ENCODE measurements at places on chromosomes 16 and 17.

DNA sequence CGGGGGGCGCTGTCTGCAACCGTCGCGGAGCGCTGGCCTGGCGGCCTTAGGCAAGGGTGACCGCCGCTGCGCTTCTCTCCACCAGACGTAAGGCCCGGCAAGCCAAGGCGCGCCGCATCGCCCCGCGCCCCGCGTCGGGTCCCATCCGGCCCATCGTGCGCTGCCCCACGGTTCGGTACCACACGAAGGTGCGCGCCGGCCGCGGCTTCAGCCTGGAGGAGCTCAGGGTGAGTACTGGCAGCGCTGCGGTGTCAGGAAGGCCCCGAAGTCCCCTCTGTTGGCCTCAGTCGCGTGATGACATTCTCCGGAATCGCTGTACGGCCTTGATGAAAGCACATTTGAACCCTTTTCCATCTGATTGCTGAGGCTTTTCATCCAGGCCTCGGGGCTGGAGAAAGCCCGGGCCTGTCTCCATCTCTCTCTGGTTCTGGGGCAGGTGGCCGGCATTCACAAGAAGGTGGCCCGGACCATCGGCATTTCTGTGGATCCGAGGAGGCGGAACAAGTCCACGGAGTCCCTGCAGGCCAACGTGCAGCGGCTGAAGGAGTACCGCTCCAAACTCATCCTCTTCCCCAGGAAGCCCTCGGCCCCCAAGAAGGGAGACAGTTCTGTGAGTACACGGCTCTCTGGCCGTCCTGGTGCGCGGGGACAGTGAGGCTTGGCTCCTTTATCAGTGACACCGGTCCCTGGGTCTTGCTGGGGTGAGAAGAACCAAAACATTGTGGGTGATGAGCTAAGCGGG is 831 bp downstream of the RPL13 start:
- DNase-seq: no peak

- DNase-seq: no peak
These were observed 12.5 kb upstream of the SLC4A1 start for GRCh38 chr17:44280392-44280937.

DNA sequence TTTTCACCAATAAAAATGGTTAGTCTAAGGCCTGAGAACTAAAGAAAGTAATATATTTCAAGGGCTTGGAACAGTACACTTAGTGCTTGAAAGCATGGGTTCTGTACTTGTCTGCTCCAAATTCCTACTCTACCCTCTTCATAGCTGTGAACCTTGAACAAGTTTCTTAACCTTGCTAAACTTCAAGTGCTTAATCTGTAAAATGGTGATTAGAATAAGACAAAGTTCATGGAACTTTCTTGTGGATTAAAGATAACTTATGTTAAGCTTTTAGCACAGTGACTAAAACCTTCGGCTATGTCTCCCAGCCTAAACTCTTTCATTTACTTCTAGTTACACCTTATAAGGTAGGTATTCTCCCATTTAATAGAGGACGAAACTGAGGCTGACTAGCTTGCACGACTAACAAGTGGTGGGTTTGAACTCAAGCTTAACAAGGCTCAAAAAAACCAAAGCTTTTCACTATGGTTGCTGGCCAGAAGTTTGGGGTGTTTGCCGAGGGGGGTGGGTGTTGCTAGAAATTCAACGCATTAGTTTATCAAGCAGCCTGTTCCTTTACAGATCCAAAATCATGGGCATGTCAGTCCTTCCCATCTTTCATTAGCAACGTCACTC is 28.8 kb downstream of the CDRT4 start:
- DNase-seq: no peak

DNA sequence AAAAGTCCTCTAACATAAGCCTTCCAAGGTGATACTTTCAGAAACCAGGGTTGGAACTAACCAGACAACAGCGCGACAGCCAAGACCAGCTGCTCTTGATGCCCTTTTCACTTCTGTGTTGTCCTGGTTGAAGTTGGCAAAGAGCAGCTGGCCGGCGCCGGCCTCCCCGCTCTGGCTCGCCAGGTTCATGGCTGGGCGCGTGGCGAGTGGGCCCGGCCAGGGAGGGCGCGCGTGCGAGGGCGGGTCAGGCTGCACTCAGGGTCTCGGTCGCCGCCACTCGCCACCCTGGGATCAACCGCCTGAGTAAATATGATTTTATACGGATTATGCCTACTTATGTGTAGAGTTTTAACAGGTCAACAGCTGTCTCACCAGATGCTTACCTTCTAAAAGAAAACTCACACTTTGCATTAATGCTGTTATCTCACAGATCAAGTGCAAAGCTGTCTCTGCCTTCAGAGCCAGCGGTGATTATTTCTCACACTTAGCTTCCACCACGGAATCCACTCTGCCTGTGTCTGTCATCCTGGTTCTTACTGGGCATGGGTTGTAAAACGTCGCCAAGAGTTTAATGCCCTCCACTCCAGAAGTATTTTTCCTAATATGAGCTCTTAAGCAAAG is 13.5 kb downstream of the KCTD2 start:
- no peak for DNase-seq

GRCh38 chr17:78416791-78417530 is 38.5 kb downstream of the PGS1 start:
- no peak for DNase-seq

GRCh38 chr16:54128629-54129234 is 157.9 kb downstream of the IRX3 start:
- DNase-seq: no peak

DNA sequence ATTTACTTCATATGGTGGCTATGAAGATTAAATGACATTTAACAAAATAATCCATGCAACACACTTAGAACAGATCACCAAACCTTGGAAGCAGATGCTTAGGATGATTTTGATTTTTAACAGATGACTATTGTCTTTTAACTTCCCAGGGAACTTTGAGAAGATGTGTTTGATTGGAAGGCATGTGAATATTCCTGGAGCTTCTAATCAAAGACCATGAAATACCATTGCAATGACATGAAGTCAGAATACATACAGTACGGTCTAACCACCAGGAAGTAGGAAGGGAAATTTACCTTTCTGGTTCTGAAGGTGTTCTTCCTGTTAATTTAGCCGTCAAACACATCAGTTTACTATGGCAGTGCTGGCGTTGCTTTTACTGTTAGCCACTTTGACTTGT is 414.9 kb downstream of the TMEM114 start:
- DNase-seq: no peak

DNA sequence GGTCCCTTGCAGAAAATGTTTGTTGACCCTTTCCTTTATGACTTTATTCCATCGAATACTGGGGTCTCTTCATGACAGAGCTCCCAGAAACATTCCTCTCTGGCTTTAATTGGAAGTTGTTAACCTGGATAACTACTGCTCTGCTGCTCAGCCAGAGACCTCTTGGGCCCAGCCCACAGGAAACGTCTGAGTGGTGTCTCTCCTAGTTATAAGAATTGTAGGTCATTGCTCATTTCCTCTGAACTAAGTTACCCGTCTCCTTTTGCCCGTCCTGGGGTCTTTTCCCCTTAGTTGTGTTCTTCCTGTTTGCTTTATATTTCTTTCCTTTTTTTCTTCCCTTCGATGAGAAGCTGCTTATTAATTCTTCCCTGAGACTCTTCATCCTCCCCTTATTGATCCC is 9.0 kb downstream of the MAP2K6 start:
- DNase-seq: no peak

DNA sequence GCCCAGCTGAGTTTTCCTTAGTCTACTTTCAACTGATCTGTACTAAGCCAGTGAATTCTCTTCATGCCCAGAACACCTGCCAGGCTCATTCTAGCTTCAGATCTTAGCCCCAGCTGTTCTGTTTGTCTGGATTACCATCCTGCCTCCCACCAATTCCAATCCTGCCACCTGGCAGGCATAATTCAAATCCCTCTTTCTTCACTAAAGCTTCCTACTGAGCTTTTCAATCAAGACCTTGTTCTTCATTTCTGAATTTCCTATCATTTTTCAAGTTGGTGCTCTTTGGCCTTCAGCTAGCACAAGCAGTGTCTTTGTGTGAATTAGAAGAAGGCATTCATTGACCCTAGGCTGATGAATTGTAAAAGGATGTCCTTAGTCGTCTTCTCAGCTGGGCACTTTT is 357.6 kb downstream of the UTP18 start:
- no peak for DNase-seq

- DNase-seq: no peak
These were observed 609.4 kb upstream of the CDH5 start for GRCh38 chr16:65757064-65757463.

- DNase-seq: no peak
These were observed 20.7 kb upstream of the ADCY7 start for GRCh38 chr16:50245417-50246298.

GRCh38 chr17:57340160-57340981 is 84.0 kb downstream of the MSI2 start:
- no peak for DNase-seq

GRCh38 chr17:14621826-14622614 is 321.1 kb downstream of the HS3ST3B1 start:
- no peak for DNase-seq

- no peak for DNase-seq
These were observed 365.2 kb downstream of the C16orf95 start for GRCh38 chr16:86951831-86952598.

DNA sequence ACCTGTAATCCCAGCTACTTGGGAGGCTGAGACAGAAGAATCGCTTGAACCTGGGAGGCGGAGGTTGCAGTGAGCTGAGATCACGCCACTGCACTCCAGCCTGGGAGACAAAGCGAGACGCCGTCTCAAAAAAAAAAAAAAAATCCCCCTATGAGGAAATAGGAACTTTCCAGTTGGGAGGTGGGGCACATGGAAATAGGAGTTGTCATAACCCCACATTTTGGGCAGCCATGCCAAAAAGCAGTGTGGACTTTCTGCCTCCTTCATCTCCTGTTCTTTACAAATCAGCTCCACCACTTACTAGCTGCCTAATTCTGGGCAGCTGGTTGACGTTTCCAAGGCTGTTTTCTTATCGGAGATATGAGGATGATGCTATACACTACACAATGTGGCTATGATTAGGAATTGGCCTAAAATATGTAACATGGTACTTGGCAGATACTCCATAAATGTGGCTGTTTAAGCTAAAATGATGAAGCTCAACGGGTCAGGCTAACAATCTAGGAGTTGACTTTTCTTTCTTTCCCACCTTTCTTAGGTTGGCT is 21.5 kb upstream of the CCL5 start:
- no peak for DNase-seq

- no peak for DNase-seq
These were observed 1217.8 kb downstream of the CDH8 start for GRCh38 chr16:60818465-60818864.

DNA sequence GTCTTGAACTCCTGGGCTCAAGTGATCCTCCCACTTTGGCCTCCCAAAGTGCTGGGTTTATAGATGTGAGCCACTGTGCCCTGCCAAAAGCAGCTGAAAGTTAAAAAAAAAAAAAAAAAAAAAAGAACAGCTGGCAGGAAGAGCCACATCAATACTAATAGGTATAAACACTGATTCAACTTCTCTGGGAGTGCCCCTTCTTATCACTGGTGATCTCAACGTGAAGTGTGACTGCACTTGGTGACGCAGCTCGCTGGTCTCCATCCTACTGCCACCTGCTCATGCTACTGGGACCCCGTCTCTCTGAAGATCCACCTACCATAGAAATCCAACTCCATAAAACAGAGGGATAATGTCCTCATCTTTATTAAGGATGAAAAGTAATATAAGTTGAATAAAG is 40.8 kb downstream of the RNF157 start:
- DNase-seq: no peak

- DNase-seq: no peak
These were observed 4.9 kb upstream of the AATK start for GRCh38 chr17:81170727-81171494.

GRCh38 chr16:65119901-65120401 is 1.9 kb downstream of the CDH11 start:
- DNase-seq: no peak

GRCh38 chr17:37488607-37489196 is 989 bp upstream of the DUSP14 start:
- peak; percentile 68 for DNase-seq

GRCh38 chr16:65600046-65600445 is 478.2 kb upstream of the CDH11 start:
- no peak for DNase-seq

All from hypothalamus (tissue), 51 donors.